Stimulated activated CD4-positive, alpha-beta T cell treated with anti-CD3 and anti-CD28 coated beads, Interleukin-2, amount 100 ng/mL, for 48 hours (primary cell): ENCODE measurements at places on chromosomes 4 and X.

- no peak for DNase-seq
These were observed 76.9 kb downstream of the SLC30A9 start for GRCh38 chr4:42067264-42067663.

DNA sequence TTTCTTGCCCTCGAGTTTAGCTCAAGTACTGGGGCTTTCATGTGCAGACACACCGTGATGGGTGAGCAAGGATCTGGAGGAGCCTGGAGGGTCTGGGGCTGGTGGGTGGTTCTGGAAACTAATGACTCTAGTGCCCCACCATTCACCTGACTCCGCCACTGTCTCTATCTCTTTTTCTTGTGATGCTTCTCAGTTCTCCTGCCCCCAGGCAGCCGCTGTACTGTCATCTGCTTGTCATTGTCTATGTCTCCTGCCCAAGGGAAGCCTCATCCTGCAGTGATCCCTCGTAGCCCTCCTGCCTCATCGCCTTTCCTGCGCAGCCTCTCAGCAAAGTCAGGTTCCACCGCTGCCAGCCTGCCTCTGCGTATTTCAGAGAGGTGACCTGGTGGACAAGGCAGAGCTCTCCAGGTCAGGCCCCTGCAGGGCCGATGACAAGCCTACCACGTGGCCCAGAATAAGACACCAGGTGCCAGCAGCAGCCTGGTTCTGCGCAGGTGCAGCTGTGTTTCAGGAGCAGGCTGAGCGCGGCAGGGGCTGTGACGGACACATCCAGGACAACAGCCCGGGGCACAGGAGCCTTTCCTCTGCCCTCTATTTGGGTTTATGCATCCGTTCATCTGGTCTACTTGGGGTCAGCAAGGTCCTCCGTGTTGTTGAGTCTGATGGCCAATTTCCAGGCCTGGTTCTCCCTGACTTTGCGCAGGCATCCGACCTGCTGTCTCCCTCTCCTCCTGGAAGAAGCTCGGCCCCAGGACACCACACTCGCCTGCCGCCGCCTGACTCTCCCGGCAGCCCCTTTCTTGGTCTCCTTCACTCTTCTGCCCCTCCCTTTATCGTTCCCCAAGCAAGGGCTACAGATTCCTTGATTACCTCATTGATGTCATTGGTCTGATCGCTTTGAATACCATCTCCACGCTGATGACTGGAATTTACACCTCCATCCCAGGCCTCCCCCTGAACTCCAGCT, 30.9 kb upstream of the CDKN2AIP start:
- DNase-seq: no peak

- peak; percentile 7 for DNase-seq
These were observed 695 bp upstream of the PIGA start for GRCh38 chrX:15336023-15336413.

DNA sequence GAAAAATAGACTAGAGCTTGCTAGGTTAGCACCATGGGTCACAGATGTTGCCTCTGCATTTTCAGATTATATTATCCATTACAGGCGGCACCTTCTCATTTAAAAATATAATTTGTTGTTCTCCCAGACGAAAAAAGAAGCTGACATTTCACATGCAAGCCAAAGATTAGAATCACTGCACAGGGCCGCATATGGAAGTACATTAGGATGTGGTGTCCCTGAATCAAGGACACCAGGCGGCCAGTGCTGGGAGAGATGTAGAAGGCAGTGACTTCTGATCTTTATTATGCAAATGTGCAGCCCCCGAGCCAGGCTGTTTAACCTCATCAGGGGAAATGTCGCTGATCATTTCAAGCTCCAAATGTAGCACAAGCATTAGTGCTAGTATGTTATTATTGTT, 22.8 kb downstream of the REELD1 start:
- no peak for DNase-seq

DNA sequence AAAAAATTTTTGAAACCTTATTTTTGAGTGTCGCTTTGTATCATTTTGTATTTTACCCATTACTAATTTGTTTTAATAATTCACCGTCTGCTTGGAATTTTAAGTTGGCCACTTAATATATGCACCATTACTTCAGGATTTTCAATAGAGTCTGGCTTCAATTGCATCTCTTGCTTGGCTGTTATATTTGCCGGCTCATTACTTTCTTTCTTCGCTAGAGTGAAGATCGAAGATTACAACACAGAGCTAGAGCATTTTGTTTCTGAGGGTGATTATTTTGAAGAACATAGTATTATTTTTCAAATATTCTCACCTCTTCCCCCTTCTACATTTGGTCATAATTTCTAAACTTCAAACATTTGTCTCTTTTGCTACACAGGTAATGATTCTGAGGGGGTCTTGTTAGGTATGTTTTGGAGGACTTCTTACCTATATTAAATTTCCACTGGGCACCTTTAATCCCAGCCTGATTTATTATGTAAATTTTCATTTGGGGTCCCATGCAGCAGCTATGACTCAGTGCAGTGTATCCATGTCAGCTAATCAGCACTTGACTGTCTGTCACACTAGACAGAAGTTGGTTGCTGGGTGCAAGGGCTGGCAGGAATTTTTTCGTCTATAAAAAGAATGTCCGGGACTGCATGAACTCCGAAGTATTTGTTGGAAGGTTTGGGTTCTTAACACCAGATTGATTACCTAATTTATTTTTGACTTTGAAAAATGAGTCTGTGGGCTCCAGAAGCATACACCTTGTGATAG, 18.6 kb downstream of the TBC1D1 start:
- DNase-seq: no peak

- no peak for DNase-seq
These were observed 68.8 kb upstream of the PRPS1 start for GRCh38 chrX:107559506-107559905.

DNA sequence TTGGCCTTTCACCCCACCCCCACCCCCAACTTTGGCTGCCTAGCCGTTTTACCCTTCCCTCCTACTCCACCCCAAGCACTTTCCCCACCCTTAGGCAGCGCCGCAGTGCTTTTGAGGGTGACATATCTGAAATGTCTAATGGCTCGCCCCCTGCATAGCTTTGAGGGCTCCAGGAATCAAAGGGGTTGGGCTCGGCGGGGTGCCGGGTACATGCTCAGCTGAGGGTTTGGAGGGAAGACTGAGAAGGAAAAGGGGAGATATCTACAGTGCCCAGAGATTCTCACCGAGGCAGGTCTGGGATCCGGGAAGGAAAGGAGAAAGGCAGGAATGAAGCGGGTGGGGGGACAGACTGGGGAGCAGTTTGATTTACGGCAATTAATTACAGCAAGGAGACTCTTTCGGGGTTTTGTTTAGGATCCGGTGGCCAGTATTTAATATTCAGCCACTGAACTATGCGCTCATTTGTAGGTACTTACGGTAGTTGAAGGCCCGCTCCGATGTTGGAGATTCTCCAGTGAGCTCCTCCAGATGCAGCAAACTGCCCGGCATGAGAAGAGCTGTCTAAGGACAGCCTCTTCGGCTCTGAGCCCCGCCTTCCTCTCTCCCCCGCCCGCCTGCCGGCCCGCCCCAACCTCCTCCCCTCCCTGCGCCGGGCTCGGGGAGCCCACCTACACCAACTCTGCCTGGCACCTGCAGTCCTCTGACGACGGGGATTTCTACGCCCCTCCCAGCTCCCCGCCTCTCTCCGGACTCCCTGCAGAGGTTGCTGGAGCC, at the start of gene IGSF1:
IGSF1 (minus strand) TSS at position 569 of the 774 bp plus-strand sequence. CDS start 2,632 bp downstream, outside the sequence.
- no peak for DNase-seq

DNA sequence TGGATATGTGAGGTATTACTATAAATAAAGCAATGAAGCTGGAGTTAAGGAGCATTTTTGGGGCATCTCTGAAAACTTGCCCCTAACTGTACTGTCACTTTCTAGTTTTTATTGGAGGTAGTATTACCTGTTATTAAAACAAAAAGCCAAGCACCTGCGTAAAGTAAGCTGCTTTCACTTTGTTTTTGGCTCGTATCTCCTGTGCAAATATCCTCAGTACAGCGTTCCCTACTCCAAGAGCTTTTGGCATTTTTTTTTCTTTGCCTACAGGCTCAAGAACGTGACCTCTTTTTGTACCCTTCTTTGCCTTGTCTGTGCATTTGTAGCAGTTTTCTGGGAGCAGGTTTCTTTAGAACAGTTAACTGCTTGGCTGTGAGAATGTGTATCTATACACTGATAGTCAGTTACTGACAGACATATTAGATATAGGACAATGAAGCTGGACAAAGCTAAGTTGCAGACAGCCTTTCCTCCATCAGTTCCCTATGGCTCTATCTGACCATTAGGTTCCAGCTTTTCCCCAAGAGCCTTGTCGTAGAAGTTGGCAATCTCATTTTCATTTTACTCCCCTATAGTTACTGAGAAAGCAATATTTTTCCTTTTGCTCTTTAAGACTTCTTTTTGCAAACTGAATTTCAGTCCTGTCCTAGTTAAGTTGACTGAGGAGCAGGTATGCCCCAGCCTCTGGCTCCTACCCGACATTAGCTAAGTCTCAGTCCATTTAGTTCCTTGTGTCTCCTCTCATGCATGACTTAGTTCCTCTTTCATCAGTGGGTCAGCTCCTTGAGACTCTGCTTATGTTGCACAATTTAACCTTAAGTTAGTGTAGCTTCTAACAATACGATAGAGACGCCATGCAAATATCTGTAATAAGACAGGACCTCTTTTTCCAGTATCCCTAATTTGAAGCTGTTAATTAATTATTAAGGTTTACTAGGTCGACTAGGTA, 71.5 kb upstream of the HPRT1 start:
- DNase-seq: no peak

GRCh38 chrX:134692233-134692632, 34.0 kb upstream of the PLAC1 start:
- no peak for DNase-seq

GRCh38 chr4:77921701-77922100, 59.1 kb downstream of the MRPL1 start:
- no peak for DNase-seq

DNA sequence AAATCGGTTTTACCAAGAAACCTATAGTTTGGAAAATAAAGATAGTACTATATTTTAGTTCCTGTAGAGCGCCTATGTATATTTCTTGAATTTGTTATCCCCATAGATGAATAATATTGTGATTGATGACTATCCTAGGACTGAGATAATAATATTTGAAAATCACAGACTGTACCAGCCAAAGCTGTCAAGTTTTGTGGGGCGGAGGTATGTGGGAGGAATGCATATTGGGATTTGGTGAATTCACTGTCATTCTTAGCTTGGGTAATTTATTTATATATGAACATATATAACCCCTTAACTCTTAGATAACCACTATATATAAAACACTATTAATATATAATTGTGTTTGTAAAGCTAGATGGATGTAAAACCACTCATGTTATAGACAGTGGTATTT, 205.5 kb upstream of the ARSJ start:
- DNase-seq: no peak

DNA sequence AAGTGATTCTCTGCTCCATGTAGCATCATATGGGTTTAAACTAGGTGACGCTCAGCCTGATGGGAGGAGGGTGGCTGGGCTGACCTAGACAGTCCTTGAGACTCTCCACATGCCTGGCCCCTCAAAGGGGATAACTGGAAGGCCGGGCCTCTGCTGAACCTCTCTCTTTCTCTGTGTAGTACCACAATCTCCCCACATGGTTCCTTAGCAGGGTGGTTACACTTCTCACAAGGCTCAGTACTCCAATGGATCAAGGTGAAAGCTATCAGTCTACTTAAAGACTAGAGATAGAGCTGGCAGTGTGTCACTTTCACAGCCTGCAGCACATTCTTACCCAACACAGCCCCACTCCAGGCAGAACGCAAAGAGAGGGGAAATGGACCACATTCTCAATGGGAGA, 80.4 kb downstream of the LDB2 start:
- DNase-seq: no peak

- DNase-seq: no peak
These were observed 41.5 kb downstream of the HHIP start for GRCh38 chr4:144687466-144687865.

DNA sequence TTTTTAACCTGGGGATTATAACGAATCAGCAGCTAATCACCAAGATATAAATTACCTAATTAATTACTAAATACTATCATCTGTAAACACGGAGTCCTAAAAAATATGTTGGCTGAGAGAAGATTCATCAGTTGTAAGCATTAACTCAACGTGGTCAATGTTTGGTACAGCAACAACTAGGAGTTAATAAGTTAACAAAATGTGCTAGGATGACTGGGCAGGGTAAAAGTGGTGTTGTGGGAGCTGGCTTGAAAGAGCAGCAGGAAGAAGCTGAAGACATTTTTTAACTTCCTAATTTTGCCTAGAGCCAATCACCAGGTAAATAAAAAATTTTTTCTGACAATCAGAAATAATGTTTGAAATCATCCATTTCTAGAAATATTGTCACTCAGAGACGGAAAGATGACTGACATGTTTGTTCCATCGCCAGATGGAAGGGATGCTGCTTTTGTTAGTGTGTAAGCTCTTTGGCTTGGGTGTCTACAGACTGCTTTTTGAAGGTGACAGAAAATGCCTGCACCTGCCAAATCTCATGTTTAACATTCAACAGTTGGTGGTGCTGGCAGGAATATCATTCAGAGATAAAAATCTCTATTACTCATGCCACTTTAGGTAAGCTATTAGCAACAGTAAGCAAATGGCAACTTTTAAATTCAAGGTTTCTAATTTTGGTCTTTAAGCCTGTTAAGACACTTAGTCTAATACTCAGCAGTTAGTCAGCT, 1126.9 kb downstream of the STPG2 start:
- DNase-seq: no peak

DNA sequence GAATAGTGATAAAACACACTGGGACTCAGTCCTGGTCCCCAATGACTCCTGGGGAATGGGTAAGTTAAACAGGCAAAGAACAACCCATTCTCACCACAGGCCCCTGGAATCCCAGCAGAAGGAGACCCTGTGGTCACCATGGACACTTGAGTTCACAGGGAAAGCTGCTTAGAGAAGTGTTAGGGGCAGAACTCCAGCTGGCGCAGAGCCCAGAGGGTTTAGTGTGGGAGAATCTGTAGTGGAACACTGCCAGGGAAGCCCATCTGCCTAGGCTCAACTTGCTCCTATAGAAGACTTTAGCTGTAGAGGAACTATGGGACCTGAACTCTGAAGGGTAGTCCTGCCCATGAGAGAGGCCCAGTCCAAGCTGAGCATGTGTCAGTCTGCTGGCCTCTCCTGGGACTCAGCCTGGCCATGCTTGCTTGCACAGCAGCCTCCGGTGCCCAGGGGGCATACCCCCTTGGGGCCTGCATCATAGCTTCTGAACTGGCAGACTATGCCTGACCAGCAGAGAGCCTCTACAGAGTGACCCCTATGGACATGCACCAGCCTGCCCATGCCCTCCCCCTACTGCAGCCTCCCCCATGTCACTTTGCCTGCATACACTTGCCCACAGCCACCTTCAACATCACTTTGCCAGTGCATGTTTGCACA, 343.5 kb downstream of the IDS start:
- no peak for DNase-seq

DNA sequence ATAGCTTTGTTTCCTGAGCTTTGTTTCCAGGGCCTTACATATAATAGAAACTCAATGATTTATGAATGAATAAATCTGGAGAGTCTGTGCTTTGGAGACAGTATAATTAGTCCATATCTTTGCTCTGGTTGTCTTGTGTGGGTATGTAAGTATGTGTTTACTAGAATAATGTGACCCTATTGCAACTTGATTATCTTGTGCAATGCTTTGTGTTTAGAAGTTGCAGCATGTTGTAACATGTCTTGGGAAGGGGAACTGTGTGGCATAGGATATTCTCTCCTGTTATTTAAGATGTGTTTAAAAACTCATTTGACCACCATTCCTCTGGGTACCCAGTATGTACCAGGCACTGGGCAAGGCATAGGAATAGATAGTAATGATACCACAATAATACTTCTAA, 6.1 kb downstream of the SPATA18 start:
- no peak for DNase-seq
